Heart left ventricle (tissue), 16 donors: ENCODE measurements at places on chromosomes 2 and 18.
A peak's percentile ranks its signal among the peaks of the same experiment; 100 is the strongest.

DNA sequence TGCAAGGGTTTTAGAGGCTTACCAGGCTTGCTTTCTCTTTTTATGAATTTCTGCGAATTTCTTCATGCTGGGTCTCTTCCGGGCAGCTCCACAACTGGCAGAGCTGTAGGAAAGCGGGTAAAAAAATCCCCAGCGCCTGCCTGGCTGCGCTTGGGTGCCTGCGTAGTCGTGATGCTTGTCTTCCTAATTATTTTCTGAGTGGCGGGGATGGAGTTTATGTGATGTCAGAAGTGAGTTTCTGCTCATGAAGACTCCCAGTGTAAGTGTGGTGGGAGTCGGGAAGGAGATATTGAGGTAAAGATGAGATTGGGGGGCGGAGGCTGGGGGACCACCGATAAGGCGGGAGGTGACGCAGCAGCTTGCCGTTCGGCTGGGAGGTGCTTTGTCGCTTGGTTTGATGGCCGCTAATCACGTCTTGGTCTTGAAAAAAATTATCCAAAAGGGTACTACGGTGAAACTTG, 229.8 kb downstream of the LDLRAD4 start:
- DNase-seq, result no peak

DNA sequence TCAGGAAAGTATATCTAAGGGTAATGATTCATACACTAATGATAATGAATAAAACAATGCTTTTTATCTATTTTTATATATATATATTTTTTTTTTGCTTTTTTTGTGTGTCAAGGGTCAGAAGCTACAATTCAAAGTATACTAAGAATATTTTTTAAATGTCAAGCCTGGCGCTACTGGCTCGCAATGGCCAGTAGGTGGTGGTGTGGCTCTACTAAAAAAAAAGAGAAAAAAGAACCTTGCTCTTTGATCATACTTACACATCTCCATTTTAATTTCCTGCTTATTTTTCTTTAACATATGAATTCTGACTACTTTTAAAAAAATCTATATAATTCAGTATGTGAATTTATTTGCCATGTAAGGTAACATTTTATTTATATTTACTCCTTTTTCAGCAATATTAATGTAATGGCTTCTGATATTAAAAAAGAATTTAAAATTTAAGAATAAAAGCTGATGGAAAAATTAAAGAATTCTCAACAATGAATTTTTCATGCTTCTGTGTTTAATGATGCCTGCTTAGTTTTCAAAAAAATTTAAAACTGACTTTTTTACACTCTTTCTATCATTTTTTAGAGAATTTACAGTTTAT, 232.9 kb downstream of the GULP1 start:
- no peak for DNase-seq

DNA sequence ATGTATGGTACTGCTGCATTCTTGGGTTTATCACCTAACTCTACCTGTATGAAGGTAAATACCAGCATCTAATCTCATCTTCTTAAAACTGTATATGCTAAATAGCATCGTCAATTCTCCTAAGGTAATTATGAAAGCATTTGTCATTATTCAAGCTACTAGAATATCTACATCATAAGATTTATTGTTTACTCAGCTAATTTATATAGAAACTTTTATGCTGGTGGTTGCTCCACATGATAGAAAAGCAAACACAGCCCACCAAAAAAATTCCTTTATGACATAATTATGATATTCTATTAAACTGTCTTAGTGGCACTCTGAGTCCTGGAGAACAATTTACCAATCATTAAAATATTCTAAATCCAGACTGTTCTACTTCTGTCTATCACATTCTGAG, 1226.1 kb upstream of the NRXN1 start:
- DNase-seq, result no peak

DNA sequence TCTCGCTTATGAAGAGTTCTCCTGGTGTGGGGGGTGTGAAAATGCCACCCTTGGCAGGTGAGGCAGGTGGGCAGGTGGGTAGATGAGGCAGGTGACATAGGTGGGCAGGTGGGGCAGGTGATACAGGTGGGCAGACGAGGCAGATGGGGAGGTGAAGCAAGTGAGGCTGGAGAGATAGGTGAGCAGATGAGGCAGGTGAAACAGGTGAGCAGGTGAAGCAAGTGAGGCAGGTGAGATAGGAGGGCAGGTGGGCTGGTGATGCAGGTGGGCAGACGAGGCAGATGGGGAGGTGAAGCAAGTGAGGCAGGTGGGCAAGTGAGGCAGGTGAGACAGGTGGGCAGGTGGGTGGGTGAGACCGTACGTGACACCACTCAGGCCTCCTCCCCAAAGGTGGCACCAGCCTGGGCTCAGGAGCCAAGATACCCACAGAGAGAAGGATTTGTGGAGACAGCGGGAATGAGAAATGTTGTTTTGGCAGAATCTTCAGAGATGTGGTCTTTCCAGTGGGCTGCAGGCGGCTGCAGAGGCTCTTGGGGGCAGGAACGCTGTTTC, 232.3 kb upstream of the MYT1L start:
- DNase-seq, result no peak

GRCh38 chr2:129861666-129862288, 117.7 kb upstream of the RAB6C start:
- DNase-seq, result no peak

DNA sequence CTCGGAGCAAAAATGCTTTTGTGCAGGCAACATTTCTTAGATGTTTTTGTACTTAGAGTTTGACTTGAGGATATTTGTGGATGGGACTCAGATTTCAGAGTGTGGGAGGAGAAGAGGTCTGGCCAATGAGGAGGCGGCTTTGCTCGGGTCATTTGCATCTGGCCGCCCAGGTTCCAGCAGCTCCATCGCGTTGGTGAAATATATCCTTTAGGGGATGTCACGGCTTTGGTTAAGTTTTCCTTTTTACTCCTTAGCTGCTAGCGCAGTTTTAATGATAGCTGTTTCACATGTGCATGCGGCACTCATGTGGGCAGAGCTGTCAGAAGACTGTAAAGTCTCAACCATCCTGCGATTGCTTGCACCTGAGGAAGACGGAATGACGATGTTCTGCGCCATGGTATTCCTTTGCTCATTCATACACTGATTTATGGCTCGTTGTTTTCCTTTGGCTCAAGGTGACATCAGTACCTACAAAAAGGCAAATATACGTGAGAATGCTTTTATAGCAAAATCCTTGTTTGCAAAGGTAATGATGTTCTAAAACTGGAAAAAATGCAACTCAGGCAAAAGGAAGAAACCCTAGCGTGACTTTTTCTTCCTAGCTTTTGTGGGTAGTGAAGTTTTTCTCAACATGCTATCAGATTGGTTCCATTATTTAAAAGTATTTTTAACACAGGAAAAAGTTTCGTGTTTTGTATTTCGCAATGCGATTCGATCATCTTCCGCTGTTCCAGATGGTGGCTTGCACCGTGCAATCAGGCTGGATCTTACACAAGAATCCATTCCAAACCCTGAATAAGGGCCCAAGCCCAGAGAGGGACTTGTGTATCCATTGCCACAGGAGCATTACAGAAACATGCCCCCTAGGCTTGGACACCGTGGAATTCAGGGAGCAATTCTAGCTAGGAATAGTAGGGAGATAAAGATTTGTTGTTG, 70.5 kb upstream of the ZNF516 start:
- peak; percentile 70 for DNase-seq

GRCh38 chr2:188984680-188985079, 10.5 kb downstream of the COL3A1 start:
- DNase-seq, result no peak

GRCh38 chr2:207492461-207492860, 37.3 kb upstream of the CREB1 start:
- no peak for DNase-seq

DNA sequence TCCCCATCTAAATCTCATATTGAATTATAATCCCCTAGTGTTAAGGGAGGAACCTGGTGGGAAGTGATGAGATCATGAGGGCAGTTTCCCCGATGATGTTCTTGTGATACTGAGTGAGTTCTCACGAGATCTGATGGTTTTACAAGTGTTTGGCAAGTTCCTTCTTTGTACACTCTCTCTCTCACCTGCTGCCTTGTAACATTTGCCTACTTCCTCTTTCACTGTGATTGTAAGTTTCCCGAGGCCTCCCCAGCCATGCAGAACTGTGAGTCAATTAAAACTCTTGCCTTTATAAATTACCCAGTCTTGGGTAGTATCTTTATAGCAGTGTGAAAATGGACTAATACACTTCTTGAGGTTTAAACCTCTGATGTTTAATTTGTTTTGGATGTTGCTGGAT, 177.5 kb downstream of the CD8B2 start:
- DNase-seq, result no peak

- no peak for DNase-seq
Observed at GRCh38 chr2:11307764-11308415, 36.5 kb downstream of the ROCK2 start.

DNA sequence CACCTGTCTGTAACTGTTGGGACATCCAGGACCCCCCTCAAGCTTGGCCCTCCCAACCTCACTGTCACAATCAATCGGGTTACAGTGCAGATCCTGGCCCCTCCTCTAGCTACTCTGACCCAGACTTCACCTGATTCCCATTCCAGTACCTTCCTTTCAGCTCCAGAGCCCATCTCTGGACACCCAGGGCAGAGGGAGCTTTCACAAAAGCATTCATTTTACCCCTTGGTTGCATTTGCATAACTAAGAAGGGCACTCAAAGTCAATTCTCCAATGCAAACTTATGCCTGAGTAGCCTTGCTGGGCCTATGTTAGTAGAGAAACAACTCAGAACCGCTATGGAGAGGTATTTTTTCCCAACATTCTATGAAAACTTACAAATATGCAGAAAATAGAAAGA, 7.4 kb downstream of the ZAP70 start:
- no peak for DNase-seq

- DNase-seq, result no peak
Observed at GRCh38 chr2:220117025-220117424, 489.6 kb downstream of the SLC4A3 start.

GRCh38 chr2:64848945-64849344, 140.3 kb upstream of the SLC1A4 start:
- no peak for DNase-seq

GRCh38 chr2:177165061-177165583, 47.5 kb upstream of the HNRNPA3 start:
- peak; percentile 49 for DNase-seq

- DNase-seq, result no peak
Observed at GRCh38 chr18:64718808-64719207, 569.9 kb upstream of the LINC00305 start.

DNA sequence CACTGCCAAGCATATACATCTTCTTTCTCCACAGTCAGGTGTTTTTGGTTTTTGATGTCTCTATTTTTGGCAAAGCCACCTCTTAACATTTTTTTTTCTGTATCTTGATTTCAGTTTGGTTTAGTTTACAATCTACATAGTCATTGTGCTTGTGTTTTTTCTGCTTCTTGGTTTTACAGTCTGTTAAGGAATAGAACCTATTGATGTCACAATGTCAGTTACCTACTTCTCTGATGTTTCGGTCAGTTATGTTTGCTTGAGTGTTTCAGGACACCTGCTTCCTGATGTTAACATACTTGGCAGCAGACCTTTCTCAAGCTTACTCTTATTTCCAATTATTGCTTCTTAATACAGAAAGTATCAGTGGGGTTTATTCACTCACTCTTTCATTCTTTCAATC, 253.3 kb downstream of the SPAG16 start:
- no peak for DNase-seq

DNA sequence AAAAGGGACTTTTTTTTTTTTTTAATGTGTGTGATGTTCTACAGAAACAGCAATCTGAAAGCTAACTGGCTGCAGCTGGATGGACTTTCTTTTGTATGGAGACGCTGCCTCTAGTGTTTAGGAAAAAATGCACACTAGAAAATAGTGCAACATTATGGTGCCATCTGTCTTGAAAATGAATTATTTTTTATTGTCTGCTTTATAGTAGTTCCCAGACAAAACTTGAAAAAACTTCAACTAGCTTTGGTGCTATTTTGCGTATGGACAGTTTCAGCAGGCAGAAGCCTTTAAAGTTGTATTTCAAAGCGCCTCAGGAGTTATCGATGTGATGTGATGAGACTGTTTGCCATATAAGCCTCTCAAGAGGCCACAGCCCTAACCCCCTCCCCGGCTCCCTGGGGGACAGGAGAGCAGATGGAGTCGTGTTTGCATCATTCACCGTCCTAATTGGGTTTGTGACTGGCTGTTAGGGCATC, 86.9 kb downstream of the LTBP1 start:
- DNase-seq, result no peak

DNA sequence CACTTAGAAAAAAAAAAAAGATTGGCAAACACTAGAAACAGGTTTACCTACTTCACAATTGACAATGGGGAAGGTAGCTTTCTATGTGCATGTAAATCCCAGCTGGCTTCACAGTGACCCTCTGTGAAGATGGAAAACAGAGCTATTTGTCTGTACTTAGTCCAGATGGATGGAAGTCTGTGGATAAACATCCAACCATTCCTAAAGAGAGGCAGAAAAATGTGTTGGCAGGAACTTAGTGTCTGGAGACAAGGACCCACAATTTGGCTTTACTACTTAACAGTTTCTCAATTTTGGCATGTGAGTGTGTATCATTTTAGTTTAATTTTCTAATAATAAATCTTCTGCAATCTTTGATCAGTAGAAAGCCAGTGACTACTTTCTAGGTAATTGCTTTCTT, 154.4 kb downstream of the RAD51AP2 start:
- no peak for DNase-seq

- DNase-seq, result no peak
Observed at GRCh38 chr2:162890690-162891311, 52.2 kb upstream of the KCNH7 start.

DNA sequence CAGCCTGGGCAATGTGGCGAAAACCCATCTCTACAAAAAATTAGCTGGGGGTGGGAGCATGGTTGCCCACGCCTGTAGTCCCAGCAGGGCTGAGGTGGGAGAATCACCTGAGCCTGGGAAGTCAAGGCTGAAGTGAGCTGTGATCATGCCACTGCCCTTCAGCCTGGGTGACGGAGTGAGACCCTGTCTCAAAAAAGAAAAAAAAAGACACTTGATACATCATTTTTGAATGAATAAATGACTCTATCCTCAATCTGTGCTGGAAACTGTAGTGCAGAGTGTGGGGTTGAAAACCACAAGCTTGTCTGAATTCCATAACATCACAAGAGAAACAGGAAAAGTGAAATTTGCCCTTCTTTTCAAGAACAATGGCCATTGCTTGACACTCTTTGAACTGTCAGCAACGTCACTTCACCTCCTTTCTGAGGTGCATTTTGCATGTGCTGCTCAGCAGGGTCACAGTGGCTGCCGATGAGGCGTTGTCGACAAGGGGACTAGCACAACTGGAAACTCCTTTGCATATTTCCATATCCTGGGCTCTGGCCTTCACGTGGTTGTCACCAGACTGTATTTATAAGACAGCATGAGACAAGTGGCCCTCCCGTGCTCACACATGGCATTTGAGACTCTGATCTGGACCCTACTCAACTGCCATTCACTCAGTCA, 54.2 kb downstream of the DDX1 start:
- no peak for DNase-seq

DNA sequence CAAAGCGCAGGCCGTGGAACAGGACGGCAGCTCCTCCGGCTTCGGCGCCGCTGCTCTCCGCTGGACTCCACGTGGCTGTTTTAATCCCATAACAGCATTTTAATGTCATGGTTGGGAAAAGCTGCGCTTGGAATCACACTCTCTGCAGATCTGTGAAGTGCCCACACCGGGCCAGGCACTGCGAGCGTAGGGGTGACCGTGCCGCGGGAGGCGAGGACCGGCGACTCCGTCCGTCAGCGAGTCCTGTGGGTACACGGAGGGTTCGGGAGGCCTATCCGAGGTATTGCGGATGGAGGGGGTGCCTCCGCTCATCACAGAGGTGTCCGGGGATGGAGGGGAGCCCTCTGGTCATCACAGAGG, 198.0 kb upstream of the SALL3 start:
- DNase-seq, result no peak

- DNase-seq, result peak; percentile 99
Observed at GRCh38 chr2:219229305-219230058, at the start of the genes ANKZF1 and ATG9A. ANKZF1 (plus strand) TSS chr2:219229806; CDS start chr2:219230258, 452 bp downstream. ATG9A (minus strand) TSS chr2:219229636; CDS start chr2:219228024, 1,612 bp downstream.
